ENCODE measurements at places on chromosomes 3 and 15. TPM values are rescaled to one million over a fixed set of nuclear protein-coding genes. Genes with fewer than 3 reads are reported as not detected.

The ALDH1L1 gene
- 0.21 TPM for total RNA-seq

The TMEM266 gene
- total RNA-seq: not detected

The LPP gene
- 67.7 TPM for total RNA-seq

The THAP10 gene
- total RNA-seq: 0.62 TPM

The RTP3 gene
- not detected for total RNA-seq

The FBLN2 gene
- 1.1 TPM for total RNA-seq

The KLHL6 gene
- 88.8 TPM for total RNA-seq

The CASR gene
- 0.23 TPM for total RNA-seq

The RHOV gene
- 0.23 TPM for total RNA-seq

The KCTD6 gene
- 8.2 TPM for total RNA-seq

The RETNLB gene
- total RNA-seq: not detected

The EIF4E3 gene
- total RNA-seq: 70.1 TPM

The CIB2 gene
- 3.2 TPM for total RNA-seq

The CNTN3 gene
- not detected for total RNA-seq

DNA sequence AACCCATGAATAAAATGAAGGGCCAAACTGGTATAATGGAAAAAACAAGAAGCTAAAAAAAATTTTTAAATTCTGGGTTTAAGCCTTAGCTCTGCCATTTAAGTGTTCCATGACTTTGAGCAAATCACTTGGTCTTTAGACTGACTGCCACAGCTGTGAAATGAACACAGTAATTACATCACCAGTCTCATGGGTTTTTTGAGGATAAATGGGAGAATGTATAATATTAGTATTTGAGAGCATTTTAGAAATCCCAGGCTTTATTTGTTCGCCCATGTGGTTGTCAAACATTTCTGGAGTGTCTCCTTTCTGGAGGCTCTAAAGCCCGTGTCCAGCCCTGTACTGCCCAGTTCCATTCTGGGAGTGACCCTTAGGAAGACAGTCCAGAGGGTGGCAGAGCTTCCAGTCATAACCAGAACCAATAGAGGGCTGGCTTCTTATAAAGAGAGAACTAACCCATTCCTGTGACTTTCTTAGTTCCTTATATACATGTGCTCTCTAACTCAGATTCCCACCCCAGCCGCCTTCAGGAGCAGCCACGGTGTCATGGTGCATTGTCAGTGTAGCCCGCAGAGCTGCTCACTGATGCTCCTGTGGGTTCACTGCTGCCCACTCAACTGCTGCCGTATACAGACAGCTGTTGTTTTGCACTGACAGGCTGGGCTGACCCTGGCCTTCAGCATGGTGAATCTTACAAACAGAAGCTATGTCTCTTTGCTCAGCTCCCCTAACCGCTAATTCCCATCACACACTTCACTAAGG is 44.7 kb downstream of the BOC start:
- no peak overlapping the region for H3K4me3 ChIP-seq
- H3K27me3 ChIP-seq: no peaks in the 10 kb centered on the region
- no peak for DNase-seq
- H3K36me3 ChIP-seq: no peaks in the 10 kb centered on the region
- H3K27ac ChIP-seq: no peak overlapping the region

- no peaks in the 10 kb centered on the region for H3K4me1 ChIP-seq
- no peak overlapping the region for H3K27ac ChIP-seq
- no peaks in the 10 kb centered on the region for H3K27me3 ChIP-seq
- H3K36me3 ChIP-seq: no peaks in the 10 kb centered on the region
- no peak for DNase-seq
- no peak overlapping the region for H3K4me3 ChIP-seq
These were observed 70.8 kb downstream of the RAP2B start for GRCh38 chr3:153232851-153233271.

DNA sequence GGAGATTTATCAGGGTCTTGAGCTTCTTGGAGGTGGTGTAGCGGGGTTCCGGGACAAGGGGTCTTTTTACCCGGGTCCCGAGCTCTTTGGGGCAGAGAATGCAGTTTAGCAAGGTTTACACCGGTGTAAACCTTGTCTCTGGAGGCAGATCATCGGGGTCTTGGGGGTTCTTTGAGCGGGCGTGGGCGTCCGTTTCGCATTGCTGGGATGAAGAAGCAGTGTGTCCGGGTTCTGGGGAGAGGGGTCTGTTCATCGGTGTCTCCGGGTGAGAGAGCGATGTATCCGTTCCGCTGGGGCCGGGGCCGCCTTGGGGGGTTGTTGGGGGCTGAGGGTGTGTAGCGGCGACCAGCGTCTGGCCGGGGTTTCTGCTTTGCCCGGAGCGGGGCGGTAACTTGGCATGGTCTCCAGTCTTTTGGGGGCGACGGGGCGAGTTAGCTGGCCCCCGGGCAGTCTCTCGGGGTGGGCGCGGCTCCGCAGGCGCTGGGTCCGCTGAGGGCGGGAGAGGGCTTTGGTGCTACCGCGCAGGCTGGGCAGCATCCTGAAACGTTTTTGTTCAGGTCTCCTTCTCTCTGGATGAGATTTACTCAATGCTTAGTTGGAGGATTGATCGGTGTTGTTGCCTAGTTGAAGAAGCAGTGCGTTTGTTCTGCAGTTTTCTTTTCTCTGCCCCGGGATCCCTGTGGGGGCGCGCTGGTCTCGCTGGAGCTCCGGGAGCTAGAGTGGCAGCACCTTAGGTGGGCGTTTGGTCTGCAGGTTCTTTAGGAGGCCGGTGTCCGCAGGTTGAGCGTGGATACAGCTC is 843 bp downstream of the GLCE start:
- peaks cover 4% of the 10 kb centered on the region for H3K36me3 ChIP-seq
- H3K27me3 ChIP-seq: peaks cover 8% of the 10 kb centered on the region
- DNase-seq: peak; percentile 33
- peaks cover 15% of the 10 kb centered on the region for H3K4me1 ChIP-seq
- H3K4me3 ChIP-seq: peak overlapping the region; percentile 98
- H3K27ac ChIP-seq: peak overlapping the region; percentile 85

DNA sequence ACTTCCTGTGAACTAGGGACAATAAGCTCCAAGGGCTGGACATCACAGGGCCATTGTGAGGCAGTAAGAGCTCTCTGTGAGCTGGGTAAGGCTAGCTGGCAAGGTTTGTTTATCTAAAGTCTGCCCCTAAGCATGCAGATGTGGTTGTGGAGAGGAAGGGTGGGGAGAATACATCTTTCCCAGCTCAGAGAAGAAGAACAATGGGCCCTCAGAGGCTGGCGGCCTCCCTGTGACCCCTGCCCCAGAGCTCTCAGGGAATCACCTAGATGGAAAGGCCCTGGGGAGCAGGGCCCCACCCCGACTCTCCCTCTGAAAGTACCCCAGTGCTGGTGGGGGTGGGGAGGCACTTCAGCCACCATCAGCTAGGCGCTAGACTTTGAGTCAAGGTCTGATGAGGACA is 4.3 kb upstream of the AP3B2 start:
- peaks cover 32% of the 10 kb centered on the region for H3K27me3 ChIP-seq
- H3K27ac ChIP-seq: no peak overlapping the region
- H3K4me3 ChIP-seq: no peak overlapping the region
- peaks cover 3% of the 10 kb centered on the region for H3K36me3 ChIP-seq

GRCh38 chr15:27662892-27663291 is 436.2 kb downstream of the OCA2 start:
- H3K4me3 ChIP-seq: no peak overlapping the region
- H3K27ac ChIP-seq: no peak overlapping the region
- DNase-seq: no peak
- H3K27me3 ChIP-seq: no peaks in the 10 kb centered on the region
- no peaks in the 10 kb centered on the region for H3K4me1 ChIP-seq
- no peaks in the 10 kb centered on the region for H3K36me3 ChIP-seq

- peaks cover 14% of the 10 kb centered on the region for H3K4me1 ChIP-seq
- H3K4me3 ChIP-seq: peak overlapping the region; percentile 61
These were observed 275.9 kb downstream of the DOCK3 start for GRCh38 chr3:50950591-50950990.

- H3K36me3 ChIP-seq: peaks cover 10% of the 10 kb centered on the region
- peak; percentile 58 for DNase-seq
These were observed 615 bp downstream of the VPS18 start for GRCh38 chr15:40894681-40895448.

- H3K4me1 ChIP-seq: no peaks in the 10 kb centered on the region
- H3K36me3 ChIP-seq: peaks cover 2% of the 10 kb centered on the region
- no peak for DNase-seq
- no peak overlapping the region for H3K27ac ChIP-seq
- H3K4me3 ChIP-seq: no peak overlapping the region
These were observed 82.7 kb upstream of the SELENOK start for GRCh38 chr3:53974324-53974723.

- H3K4me1 ChIP-seq: no peaks in the 10 kb centered on the region
- no peak overlapping the region for H3K27ac ChIP-seq
- H3K36me3 ChIP-seq: peaks cover 5% of the 10 kb centered on the region
- DNase-seq: no peak
These were observed 215.6 kb downstream of the CBLB start for GRCh38 chr3:105653166-105653565.

DNA sequence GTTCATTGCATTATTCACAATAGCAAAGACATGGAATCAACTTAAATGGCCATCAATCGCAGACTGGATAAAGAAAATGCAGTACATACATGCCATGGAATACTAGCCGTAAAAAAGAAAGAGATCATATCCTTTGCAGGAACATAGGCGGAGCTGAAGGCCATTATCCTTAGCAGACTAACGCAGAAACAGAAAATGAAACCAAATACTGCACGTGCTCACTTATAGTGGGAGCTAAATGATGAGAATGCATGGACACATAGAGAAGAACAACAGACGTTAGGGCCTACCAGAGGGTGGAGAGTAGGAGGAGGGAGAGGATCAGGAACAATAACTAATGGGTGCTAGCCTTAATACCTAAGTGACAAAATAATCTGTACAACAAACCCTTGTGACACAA is 57.9 kb downstream of the RASA2 start:
- H3K4me3 ChIP-seq: peak overlapping the region; percentile 74
- no peaks in the 10 kb centered on the region for H3K27me3 ChIP-seq
- H3K4me1 ChIP-seq: peaks cover 91% of the 10 kb centered on the region
- H3K27ac ChIP-seq: peak overlapping the region; percentile 70
- H3K36me3 ChIP-seq: peaks cover 37% of the 10 kb centered on the region
- DNase-seq: no peak

- no peaks in the 10 kb centered on the region for H3K36me3 ChIP-seq
- H3K27ac ChIP-seq: no peak overlapping the region
- no peaks in the 10 kb centered on the region for H3K27me3 ChIP-seq
- no peak for DNase-seq
These were observed 478.2 kb upstream of the DPH6 start for GRCh38 chr15:36024031-36024688.

- no peaks in the 10 kb centered on the region for H3K4me1 ChIP-seq
- no peak overlapping the region for H3K27ac ChIP-seq
- H3K36me3 ChIP-seq: no peaks in the 10 kb centered on the region
- DNase-seq: no peak
- peaks cover 8% of the 10 kb centered on the region for H3K27me3 ChIP-seq
- H3K4me3 ChIP-seq: no peak overlapping the region
These were observed 43.0 kb upstream of the MYRIP start for GRCh38 chr3:39766433-39766832.

GRCh38 chr15:29003191-29003839 is 117.5 kb downstream of the APBA2 start:
- H3K36me3 ChIP-seq: peaks cover 7% of the 10 kb centered on the region
- H3K27ac ChIP-seq: no peak overlapping the region
- no peaks in the 10 kb centered on the region for H3K27me3 ChIP-seq
- peaks cover 10% of the 10 kb centered on the region for H3K4me1 ChIP-seq

DNA sequence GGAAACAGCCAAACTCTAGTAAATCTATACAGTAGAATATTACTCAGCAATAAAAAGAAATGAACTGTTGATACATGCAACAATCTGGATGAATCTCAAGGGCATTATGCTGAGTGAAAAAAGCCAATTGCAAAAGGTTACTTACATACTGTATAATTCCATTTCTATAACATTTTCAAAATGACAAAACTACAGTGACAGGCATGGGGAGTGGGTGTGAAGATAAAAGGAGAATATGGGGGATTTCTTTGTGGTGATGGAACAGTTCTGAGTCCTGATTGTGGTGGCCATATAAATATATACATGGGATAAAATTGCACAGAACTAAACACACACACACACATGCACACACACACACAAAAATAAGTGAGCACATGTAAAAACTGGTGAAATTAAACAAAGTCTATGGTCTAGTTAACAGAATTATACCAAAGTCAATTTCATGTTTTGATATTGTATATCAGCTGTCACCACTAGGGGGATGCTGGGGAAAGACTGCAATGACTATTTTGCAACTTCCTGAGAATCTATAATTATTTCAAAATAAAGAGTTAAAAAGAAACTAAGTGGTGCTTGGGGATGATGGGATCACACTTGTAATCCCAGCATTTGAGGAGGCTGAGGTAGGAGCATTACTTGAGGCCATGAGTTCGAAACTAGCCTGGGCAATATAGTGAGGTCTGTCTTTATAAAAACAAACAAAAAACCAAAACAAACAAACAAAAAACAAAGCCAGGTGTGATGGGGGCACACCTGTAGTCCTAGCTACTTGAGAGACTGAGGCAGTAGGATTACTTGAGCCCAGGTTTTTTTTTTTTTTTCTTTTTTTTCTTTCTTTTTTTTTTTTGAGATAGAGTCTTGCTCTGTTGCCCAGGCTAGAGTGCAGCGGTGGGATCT is 66.0 kb downstream of the SPTSSB start:
- H3K27ac ChIP-seq: no peak overlapping the region
- H3K36me3 ChIP-seq: peaks cover 7% of the 10 kb centered on the region
- DNase-seq: no peak
- peaks cover 36% of the 10 kb centered on the region for H3K27me3 ChIP-seq
- no peak overlapping the region for H3K4me3 ChIP-seq
